ENCODE measurements at places on chromosomes 7 and 10. TPM values are rescaled to one million over a fixed set of nuclear protein-coding genes. Genes with fewer than 3 reads are reported as not detected.

Gene CHST3
- 31.5 TPM for total RNA-seq

Gene LIPA
- total RNA-seq, result 84.5 TPM

Gene PCGF6
- 6.3 TPM for total RNA-seq

Gene FAM237B
- total RNA-seq, result not detected

Gene EN2
- 0.13 TPM for total RNA-seq

Gene LIPN
- 0.41 TPM for total RNA-seq

Gene CAV2
- 50.8 TPM for total RNA-seq

Gene HYAL4
- not detected for total RNA-seq

Gene CYP2C9
- total RNA-seq, result 2.9 TPM

GRCh38 chr10:623014-623413 lies 66.5 kb downstream of the DIP2C start:
- DNase-seq, result no peak

DNA sequence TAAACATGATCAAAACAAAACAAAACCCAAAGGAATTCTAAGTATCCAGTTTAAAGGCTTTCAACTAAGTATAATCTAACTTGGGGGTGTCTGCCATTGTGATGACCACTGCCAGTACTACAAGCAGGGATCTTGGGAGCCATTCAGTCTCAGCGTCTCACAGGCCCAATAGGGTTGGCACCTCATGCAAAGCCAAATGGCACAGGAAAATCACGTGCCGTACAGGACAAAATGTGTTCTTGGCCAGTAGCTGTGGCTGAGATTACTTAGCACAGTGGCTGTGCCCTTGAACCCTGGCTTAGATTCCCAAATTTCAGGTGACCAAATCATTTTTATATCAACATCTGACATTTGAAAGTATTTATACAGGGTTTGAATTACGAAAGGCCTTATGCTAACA lies 50.0 kb downstream of the DLD start:
- DNase-seq, result no peak

- peak; percentile 75 for DNase-seq
Observed at GRCh38 chr10:119742947-119743648, 17.2 kb downstream of the INPP5F start.

DNA sequence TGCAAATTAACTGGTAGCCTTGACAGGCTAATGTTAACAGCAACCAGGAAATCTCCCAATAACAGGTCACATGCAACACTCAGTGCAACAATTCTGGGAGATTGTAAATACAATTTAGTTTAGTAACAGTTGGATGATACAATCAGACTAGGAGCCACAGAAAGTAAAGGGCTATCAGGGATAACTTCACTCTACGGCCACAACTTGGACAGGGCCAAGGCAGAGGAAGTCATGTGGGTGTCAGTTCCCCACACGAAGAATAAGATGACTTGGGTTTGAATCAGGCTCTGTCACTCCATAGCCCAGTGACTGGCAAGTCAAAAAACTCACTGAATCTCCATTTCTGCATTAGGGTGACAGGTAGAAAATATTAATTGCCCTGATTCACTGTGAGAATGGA lies 217.3 kb upstream of the CCDC6 start:
- DNase-seq, result no peak

GRCh38 chr10:127920306-127921074 lies 13.6 kb downstream of the PTPRE start:
- no peak for DNase-seq

GRCh38 chr7:81488210-81488609 lies 281.6 kb downstream of the HGF start:
- DNase-seq, result no peak

DNA sequence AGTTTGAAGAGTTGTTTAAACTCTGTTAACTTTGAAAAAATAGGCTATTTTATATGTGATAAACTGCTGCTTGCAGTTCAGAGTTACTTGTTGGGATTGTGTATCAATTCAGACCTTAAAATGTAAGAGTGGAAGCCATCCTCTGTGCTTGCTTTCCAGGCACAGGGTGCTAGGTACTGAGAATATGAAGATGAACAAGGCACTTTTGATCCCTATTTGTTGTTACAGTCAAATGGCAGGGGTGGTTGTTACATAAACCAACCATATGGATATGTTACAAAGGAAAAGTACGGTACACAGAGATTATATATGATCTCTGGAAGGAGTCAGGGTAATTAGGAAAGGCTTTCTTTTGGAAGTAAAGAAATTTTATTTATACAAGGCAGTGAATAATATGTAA lies 63.8 kb downstream of the REEP3 start:
- no peak for DNase-seq

GRCh38 chr10:9268176-9268575 lies 1213.7 kb downstream of the GATA3 start:
- DNase-seq, result no peak

DNA sequence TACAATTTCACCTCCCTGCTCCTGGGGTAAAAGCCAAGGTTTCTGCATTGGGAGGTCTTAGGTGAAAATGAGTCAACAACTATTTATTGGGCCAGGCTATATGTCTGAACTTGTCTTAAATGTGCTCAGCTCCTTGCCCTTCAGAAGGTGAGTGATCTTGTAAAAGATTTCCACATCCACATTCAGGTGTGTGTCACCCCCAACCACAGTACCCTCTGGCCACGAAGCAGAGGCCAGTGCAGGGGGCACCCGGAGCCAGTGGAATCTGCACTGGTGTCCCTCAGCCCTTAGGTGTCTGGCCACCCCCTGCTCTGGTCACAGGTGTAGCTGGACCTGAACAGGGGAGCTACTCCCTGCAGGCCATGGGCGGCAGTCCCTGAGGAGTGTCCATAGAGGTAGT lies 198.5 kb downstream of the PAXIP1 start:
- no peak for DNase-seq

DNA sequence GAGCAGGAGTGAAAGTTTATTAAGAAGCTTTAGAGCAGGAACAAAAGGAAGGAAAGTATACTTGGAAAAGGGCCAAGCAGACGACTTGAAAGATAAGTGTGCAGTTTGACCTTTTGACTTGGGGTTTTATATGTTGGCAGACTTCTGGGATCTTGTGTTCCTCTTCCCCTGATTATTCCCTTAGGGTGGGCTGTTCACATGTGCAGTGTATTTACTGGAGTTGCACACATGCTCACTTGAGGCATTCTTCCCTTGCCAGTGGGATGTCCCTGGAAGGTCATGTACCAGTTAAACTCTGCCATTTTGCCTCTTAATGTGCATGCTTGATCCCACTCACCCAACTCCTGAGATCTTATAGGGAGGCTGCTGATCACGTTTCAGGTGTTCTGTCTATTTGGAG lies 23.4 kb upstream of the ARHGAP12 start:
- DNase-seq, result no peak

DNA sequence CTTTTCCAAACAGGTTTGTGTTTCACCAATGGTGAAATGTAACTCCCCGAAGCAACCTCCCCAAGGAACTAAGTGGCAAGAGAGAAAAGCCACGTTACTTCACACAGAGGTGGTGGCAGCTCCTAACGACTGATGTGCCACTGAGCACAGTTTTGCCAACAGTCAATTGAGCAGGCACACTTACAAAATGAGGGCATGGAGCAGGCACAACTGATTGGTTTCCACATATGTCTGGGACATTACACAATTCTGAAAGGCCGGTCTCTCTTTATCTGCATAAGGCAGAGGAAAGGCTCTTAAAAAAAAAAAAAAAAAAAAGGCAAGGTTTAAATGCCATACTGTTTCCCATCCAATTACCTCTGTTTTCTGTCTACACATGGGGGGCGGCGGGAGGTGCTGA lies 86.7 kb downstream of the GFRA1 start:
- DNase-seq, result no peak

DNA sequence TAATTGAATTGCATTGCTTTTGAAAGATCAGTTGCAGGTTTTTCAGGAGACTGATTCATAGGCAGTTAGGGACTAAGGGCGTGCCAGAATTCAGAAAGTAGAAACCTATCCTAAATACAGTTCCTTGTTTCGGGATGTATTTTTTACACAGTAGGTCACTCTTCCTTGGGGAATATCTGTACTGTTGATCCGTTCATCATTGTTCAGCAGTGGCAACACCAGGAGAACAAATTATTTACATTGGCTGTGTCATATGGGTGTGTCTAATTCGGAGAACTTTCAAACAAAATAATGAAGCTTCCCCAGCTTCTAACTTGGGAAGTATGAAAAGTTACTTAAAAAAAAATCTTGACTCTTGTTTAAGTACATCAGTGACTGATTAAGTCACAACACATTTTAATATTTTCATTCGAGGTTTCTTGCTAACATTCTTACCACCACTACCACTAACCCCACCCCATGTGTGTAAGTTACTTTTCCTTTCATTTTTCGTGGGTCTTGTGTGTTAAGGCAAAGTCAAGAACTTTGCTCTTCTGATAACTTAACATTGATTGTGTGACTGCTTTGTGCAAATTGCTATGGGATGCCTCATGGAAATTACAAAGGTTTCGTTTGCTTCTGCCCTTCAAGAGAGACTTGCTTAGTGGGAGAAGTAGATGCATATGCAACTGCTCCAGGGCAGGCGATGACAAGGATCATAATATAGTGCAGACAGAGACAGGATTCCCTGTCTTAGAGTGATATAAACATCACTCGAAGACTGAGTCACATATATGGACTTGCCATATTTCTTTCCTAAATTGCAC lies 43.8 kb upstream of the RPA3 start:
- DNase-seq, result no peak

DNA sequence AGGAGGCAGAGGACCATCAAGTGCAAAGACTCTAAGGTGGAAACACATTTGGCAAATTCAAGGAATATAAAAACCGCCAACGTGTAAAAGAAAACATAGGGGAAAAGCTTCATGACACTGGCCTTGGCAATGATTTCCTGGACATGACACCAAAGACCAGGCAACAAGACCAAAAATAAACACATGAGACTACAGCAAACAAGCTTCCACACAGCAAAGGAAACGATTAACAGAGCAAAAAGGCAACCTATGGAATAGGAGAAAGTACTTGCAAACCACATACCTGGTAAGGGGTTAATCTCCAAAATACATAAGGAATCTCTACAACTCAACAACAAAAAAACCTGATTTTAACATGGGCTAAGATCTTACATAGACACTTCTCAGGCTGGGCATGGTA lies 3.5 kb downstream of the GSTO1 start:
- no peak for DNase-seq

GRCh38 chr7:117095055-117095454 lies 141.8 kb downstream of the ST7 start:
- no peak for DNase-seq
